ENCODE measurements at places on chromosomes 7 and 10.
A peak's percentile ranks its signal among the peaks of the same experiment; 100 is the strongest.

GRCh38 chr7:148121847-148122246, 468.7 kb upstream of the C7orf33 start:
- DNase-seq: no peak

DNA sequence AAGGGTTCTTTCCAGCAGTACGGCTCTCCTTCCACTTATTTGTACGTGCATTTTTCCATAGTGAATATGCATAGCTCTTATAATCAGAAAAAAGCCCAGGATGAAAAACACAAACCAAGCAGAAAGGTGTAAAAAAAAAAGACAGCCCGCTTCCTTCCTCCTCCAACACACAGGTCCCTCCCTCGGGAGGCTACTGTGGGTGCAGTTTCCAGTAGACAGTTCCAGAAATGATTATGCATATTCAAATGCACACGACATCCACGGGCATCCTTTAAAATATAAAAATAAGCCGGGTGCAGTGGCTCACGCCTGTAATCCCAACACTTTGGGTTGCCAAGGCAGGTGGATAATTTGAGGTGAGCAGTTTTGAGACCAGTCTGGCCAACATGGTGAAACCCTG, 59.9 kb downstream of the TNRC18 start:
- DNase-seq: no peak

DNA sequence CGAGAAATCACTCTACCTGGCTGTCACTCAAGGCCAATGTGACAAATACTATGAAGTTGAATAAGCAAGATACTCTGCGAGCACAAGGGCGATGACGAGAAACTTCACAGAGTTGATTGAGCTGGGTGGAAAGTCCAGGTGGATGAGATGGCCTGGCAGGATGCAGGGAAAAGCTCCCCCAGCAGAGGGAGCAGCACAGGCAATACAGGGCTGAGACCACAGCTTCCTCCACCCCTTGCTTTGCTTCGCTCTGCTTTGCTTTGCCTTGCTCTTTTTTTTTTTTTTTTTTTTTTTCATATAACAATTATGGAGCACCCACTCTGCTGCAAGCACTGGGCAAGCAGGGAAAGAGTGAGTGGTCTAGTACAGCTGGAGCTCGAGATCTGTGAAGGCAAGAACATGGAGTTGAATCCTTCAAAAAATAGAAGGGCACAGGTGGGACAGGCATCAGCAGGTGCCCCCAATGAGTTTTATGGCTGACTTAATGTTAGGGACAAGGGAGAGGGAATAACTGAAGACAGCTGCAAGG, 88.3 kb downstream of the CABCOCO1 start:
- peak; percentile 75 for DNase-seq

DNA sequence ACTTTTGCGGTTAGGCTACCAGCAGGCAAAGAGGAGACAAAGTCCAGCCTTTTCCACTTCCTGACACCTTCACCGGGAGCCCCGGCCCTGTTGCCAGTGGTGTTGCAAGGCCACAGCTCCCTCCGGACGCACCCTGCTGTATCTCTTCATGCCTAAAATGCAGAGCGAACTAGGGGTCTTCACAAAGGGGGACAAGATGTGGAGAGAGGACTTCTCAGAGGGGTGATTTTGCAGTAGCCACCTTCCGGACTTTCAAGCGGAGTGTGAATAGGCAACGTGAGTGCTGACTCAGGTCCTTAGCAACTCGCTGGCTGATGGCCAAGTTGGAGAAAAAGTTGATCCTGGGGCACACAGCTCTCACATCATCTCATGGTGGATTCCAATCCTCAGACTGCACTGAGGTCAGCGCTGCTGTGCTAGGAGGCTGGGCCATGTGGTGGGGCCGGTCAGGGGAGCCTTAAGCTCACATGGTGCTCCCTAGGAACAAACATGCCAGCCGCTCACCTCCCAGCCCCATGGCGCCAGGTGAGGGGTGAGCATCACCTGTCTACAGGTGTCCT, 166.3 kb downstream of the LCOR start:
- peak; percentile 97 for DNase-seq

- no peak for DNase-seq
These were observed 3.0 kb upstream of the PRSS37 start for GRCh38 chr7:141844256-141844655.

- DNase-seq: peak; percentile 23
These were observed 649 bp downstream of the SCD start for GRCh38 chr10:100347568-100348195.

DNA sequence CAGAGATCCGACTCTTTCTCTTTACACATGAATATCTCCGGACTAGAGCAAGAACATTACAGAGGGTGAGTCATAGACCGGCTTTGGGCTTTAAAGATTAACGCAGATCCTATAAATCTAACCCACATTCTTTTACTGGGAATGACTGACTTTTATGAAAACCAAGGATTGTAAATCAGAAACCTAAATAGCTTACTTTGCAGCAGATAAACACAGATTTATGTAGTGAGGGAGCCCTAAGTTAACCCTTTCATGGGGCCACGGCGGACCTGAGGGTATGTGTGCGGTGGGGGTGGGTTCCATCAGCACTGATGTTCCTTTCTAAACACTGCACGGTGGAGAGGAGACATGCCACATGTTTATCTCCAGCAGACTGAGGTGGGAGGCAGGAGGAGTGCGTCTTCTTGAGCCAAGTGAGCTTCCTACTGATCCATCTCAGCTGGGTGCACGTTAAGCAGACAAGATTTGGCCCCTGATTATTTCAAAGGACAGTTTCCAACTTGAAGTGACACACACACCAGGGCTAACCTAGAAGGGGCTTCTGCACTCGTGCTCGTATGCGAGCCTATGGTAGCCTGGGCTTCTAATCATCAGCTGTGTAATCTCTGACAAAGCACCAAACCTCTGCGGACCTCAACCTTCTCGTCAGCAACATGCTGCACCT, 127.6 kb downstream of the WDR11 start:
- DNase-seq: peak; percentile 65

DNA sequence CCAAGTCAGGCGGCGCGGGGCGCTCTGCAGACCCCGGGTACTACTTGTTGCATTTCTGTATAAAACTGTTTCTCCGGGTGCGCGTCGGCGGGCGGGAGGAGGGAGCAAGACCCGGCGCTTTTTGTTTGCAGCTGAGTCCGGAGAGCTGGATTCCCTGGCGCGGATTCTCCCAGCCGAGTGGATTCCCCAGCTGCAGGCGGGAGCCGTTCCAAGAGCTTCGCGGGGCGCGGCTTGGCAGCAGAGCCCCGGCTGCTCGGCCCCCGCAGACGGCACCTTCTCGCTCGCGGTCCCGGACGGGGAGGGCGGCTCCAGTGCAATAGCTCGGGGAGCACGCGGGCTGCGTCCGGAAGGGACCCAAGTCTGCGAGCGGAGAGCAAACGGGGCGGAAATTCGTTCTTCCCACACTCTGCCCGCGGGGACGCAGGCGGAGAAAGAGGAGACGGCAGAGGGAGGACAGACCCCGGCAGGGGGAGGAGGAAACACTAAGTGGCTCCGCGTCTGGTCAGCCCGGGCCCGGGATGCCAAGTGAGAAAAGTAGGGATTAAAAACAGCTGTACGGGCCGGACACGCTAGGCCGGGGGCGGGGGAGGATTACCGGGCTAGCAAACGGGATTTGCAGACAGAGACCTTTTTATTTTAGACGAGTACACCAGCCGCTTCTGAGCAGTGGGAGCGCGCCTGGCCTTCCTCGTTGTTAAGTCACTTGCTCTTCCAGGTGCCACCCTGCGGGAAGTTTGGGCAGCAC, at the start of gene TRIL:
Gene TRIL, minus strand, starts transcription at position 96 of the 745 bp plus-strand sequence. CDS start 284 bp downstream, outside the sequence.
- DNase-seq: peak; percentile 75

DNA sequence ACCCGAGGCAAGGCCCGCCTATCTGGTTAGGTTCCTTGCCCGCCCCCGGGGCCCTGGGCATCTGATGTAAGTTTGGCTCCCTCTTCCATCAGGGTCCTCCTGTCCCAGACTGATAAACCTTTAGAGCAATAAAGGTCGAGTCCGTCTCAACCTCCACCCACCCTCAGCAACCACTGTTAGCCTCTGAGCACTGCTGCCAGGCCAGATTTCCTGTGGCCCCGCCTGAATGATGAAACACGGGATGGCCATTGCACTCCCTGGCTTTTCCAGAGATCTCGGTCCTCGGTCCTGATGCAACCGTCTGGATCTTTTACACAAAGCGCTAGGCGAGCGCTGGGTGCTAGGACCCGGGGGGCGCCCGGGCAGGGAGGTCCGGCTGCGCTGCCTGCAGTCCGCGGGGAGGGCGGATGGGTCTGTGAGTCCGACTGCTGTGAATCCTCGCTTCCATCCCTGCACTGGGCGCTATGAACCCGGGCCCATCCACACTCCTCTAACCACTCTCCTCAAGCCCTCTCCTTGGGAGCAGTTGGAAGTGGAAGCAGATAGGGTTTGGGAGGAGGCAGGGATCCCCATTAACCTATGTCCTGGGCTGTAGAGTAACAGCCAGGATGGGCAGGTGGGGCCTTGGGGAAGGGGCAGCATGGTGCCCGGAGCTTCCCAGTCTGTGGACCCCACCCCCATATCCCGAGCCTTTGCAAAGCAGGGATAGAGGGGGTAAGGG, 875 bp upstream of the DDIT4 start:
- peak; percentile 97 for DNase-seq
